ENCODE measurements at places on chromosomes 1 and 21.

- no peak for DNase-seq
Measured at GRCh38 chr1:8424539-8425116, 106.7 kb downstream of the SLC45A1 start.

GRCh38 chr1:28971980-28972771 lies 57.8 kb downstream of the EPB41 start:
- DNase-seq: no peak

DNA sequence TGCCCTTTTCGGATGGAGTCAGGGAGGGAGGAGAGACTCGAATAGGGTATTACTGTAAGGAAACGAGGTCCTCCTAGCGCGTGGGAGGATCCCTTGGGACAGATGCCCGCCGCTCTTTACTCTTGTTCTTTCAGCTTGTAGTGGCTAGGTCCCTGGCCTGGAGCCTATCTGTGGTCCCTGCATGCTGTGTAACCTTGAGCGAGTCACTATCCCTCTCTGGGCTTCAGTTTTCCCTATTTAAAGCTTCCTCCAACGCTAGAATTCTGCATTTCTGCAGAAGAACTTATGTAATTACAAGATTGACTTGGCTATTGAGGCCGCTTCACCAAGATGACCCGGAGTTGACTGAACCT lies 744 bp downstream of the MIER1 start:
- no peak for DNase-seq

GRCh38 chr1:154443274-154444013 lies 38.3 kb downstream of the IL6R start:
- no peak for DNase-seq

GRCh38 chr1:93016171-93016570 lies 54.9 kb upstream of the DIPK1A start:
- DNase-seq: no peak

- no peak for DNase-seq
Measured at GRCh38 chr1:221069986-221070385, 190.7 kb downstream of the HLX start.

DNA sequence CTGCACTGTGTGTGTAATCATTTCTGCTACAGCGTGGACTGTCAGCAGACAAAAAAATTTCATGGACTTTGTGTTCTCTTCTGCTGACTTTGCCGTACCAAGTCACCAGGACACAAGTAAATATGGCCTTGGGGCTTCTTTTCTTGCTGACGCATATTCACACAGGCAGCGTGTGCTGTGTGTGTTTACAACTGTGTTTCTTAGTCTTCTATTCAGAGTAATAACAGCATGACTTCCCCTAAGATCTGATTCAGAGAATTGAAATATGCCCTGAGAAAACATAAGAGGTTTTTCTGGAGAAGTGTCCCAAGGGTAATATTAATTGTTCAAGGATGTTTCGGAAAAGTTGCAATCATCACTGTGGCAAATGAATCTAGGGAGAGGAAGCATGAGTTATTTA lies 47.1 kb upstream of the DYNLT5 start:
- no peak for DNase-seq

DNA sequence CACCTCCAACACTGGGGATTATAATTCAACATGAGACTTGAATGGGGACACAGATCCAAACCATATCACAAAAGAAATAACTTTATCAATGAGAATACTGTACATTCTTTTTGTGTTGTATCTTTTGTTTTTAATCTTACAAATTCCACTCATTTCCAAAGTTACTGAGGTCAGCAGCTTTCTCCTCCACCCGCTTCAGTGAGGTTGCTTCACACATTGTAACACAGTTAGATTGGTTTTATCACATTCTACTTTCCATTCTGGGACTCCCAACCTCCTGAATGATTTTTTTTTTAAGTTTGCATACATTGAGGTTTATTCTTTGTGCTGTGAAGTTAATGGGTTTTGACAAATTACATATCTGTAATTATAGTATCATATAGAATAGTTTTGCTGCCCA lies 43.8 kb downstream of the DDAH1 start:
- no peak for DNase-seq

DNA sequence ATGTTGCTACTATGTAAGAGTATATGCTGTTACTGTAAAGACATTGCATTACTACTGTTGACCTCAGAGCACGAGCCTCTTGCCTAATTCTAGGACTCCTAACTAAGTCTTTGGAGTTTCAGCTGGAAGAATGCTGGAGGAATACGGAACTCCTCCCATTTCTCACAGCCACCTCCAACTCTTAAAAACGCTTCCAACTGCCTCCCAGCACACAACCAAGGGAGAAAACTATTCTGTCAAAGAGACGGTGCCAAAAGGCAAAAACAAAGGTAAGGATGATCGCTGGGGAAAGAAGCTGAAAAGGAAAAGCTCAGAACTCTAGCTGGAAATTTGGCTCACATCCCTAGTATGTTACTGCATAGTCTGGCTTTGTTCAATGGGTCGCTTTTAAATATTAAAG lies at the start of gene FMO2:
Gene FMO2, plus strand, starts transcription at position 210 of the 400 bp plus-strand sequence. CDS start 414 bp downstream, outside the sequence.
- no peak for DNase-seq

Data from GM13976 (cell line).